GM23338 (cell line): ENCODE measurements at places on chromosomes 7 and 10.
A peak's percentile ranks its signal among the peaks of the same experiment; 100 is the strongest.

DNA sequence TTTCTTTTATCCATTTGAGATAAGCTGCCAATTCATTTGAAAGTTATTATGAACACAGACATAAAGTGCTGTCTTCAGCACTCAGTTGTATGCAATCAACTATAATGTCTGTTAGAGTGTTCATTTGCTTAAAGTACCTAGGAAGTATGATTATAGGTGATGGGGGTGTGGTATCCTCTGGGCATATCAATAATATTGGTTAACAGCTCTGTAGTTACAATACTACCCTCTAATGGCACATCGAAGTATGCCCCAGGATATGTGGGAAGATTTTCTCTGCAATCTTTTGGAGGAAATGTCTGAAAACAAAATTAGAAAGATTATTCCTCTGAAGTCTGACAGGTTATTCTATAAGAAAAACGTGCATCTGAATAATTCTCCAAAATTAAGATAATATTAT is 429.7 kb downstream of the ARL4A start:
- peak; percentile 44 for DNase-seq

GRCh38 chr10:1230138-1230537 is 174.0 kb downstream of the WDR37 start:
- DNase-seq, result no peak

- DNase-seq, result no peak
These were observed 610.2 kb downstream of the AUTS2 start for GRCh38 chr7:70208236-70209063.

- DNase-seq, result no peak
These were observed 28.3 kb upstream of the PIP4K2A start for GRCh38 chr10:22742678-22743077.

- no peak for DNase-seq
These were observed 23.7 kb downstream of the NUP42 start for GRCh38 chr7:23205577-23205908.

DNA sequence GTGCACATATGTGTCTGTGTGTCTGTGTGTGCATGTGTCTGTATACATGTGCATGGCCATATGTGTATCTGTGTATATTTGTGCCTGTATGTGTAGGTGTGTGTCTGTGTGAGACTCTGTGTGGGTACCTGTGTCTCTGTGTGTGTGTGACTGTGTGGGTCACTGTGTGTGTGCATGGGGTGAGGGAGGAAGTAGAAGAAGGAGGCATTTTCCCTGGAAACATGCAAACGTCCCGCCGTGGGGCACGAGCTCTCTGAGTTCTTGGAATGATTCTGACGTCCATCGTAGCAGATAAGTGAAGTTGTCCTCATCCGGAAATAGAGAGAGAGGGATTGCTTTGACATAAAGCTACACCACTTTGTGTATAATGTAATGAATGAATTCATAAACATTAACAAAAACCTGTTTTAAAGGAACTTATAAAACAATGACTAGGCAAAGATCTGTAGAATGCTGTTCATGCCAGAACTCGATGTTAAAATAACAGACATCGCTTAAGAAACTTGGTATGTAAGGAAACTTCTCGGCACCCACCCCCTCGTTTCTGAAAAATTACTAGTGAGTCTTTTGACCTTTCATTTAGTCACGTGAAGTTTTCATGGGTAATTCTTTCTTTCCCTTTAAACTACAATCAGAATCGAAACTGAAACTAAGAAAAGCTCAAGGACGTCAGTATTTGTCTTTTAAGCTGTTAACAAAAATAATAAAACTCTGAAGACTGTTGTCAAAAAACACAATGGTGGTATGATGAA is 43.6 kb upstream of the KLF6 start:
- DNase-seq, result no peak

- DNase-seq, result no peak
These were observed 51.4 kb downstream of the DNMBP start for GRCh38 chr10:99958302-99958701.

DNA sequence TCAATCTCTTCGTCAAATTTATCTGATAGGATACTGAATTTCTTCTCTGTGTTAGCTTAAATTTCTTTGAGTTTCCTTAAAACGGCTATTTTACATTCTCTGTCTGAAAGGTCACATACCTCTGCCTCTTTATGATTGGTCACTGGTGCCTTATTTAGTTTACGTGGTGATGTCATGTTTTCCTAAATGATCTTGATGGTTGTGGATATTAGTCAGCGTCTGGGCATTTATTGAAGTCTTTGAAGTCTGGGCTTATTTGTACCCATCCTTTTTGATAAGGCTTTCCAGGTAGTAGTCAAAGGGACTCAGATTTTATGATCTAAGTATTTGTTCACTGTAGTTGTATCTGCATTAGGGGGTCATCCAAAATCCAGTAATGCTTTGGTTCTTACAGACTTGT is 1407.5 kb upstream of the LRRTM3 start:
- no peak for DNase-seq

GRCh38 chr10:124384591-124385190 is 34.0 kb downstream of the OAT start:
- no peak for DNase-seq

DNA sequence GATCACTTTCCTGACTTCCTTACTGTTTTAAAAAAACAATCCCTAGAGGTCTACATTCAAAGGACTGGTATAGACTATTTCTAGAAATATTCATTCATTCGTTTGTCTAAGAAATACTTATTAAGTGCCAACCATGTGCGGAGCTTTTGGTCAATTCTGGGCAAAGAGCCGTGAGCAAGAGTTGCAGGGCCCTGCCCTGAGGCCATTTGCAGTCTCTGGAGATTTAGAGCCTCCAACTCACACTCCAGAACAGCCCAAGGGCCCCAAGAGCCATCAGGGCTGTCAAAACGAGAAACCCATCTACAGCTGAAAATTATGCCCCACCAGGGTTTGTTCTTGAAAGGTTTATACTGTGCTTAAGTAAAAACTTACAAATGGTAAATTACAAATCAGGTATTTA is 16.2 kb downstream of the WDR91 start:
- DNase-seq, result no peak

DNA sequence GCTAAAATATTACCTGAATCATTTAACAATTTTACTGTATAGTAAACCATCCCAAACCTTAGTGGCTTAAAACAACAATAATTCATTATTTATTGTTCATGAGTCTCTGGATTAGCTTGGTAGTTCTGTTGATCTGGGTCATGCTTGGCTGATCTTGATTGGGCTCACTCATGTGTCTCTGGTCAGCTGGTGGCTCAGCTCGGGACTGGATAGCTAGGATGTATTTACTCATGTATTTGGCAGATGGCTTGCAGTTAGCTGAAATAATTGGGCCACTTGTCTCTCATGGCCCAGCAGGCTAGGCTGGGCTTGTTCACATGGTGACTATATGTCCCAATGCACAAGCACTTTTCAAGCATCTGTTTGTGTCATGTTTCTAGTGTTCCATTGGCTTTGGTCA is 262.8 kb downstream of the BBS9 start:
- DNase-seq, result no peak

- DNase-seq, result peak; percentile 50
These were observed 5.2 kb downstream of the MARVELD1 start for GRCh38 chr10:97718659-97719142.

- no peak for DNase-seq
These were observed 78.6 kb upstream of the DYNC1I1 start for GRCh38 chr7:95693551-95694333.

GRCh38 chr7:127578036-127578684 is 7.2 kb downstream of the GCC1 start:
- peak; percentile 56 for DNase-seq

- DNase-seq, result no peak
These were observed 32.3 kb upstream of the PLEKHS1 start for GRCh38 chr10:113718969-113719822.

- no peak for DNase-seq
These were observed 44.6 kb downstream of the HGF start for GRCh38 chr7:81725003-81725811.

- no peak for DNase-seq
These were observed 913.9 kb upstream of the AUTS2 start for GRCh38 chr7:68684246-68684839.

DNA sequence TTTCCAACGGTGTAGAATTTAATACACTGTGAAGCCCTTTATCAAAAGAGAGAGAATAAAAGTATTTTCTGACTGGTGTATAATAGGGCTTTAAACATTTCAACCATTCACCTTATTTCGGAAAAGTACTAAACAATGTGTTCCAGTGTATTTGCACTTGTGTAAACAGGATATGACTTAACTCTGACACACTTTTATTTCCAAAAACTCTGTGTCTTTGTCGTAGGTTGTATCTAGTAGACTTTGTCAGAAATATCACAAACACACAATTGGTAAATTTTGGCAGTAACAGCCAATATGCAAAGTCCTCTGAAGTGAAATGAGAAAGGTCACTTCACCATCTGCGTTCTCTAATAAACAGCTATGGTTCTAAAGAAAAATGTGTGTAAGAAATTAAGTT is 10.3 kb upstream of the TSPAN13 start:
- DNase-seq, result no peak

- peak; percentile 64 for DNase-seq
These were observed 273.7 kb downstream of the SEMA3D start for GRCh38 chr7:84912993-84913635.

- no peak for DNase-seq
These were observed 12.7 kb downstream of the IKZF1 start for GRCh38 chr7:50317221-50317678.

DNA sequence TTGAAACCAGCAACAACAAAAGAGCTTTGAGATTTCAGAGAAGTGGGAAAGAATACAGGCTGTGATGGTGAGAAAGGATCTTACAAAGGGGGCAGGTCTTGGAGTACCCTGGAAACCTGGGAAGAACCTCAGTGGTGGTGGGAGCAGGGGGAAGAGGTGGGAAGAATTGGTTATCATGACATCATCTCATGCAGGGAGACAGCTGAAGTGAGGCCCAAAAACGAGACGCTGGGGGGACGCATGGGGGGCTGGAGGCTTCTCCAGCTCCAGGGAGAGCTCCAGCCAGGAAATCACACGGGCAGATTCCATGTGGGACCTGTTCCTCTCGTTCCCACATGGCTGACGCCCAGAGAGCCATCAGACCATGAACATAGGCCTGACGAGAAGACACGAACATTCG is 177.3 kb upstream of the RNF32 start:
- no peak for DNase-seq

DNA sequence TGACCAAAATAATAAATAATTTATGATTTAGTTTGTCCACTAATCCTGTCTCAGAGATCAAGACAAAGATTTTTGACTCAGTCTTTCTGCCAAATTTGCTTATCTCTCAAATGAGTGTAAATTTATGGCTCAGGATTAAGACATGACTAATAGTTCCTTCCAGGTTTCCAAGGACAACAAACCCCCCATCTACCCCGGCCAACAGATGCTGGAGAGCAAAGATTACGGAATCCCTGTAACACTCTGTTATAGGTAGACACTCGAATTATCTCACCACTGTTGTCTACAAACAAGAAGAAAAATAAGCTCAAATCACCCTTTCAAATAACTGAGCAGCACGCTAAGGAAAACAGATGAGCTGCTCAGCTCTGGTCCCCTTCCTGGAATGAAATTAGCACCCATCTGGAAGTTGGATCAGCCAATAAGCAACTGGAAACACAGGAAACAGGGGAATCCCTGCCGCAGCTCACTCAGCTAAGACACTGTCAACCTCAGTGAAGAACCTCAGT is 56.8 kb upstream of the SVIL start:
- no peak for DNase-seq

- no peak for DNase-seq
These were observed 370.5 kb upstream of the NPVF start for GRCh38 chr7:25598765-25599164.

GRCh38 chr10:122655524-122656307 is 43.9 kb downstream of the C10orf120 start:
- no peak for DNase-seq

DNA sequence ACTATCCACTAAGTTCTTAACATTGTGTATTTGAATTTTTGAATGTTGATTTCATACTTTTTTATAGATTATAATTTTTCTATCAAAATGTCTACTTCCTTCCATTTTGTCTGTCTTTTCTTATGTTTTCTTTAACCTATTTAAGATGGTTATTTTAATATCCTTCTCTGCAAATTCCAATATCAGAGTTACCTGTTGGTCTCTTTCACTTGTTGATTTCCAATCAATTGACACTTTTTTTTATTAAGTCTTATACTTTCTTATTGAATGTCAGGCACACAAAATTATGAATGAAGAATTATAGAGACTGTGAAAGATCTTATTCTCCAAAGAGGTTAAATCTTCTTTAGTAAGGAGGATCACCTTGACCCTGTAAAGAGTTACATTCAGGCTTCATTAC is 448.3 kb upstream of the NRG3 start:
- no peak for DNase-seq

GRCh38 chr10:62492012-62492869 is 118.1 kb downstream of the ZNF365 start:
- DNase-seq, result peak; percentile 66

GRCh38 chr10:78540355-78541076 is 506.9 kb downstream of the RPS24 start:
- DNase-seq, result no peak

DNA sequence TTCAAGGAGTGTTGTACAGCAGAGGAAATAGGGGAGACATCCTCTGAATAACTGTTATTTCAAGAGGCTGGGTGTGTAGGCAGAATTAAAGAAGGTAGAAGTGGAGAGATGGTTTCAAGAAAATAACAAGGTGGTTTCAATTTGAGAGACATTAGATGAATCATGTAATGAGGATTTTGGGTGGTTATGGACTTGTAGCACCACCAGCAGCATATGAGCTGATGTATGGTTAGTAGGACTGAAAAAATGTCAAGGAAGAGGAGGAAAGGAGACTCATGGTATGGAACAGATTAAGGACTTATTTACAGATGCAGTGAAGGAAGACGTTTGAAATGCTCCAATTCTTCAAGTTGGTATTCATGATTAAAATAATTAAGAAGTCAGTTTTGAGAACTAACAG is 166.2 kb downstream of the EXOC4 start:
- no peak for DNase-seq

DNA sequence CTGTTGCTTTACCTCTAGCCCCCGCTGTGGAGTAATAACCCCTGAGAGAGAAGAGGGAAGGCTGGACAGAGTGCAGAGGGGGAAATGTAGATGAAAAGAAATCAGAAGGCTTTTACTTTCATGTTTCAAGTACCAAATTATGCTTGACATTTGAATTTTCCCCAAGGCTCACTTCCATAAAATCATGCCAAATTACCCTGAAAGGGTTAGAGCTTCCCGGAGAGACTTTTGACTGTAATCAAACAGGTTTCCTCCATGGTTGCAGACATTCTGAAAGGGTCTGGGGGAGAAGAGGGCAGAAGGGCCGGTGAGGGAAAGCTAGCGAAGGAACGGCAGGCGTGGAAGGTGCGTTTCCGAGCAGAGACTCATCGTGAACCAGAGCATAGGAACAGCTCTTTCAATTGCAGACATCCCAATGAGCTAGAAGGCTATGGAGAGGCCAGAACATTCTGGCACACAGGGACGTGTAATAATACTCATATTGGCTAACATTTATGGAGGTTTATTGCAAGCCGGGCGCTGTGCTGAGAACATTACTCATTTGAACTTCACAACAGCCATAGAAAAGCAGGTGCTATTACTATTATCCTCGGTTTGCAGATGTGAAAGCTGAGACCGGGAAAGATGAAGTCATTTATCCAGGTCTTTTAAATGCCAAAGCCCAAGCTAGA is 620.8 kb upstream of the AUTS2 start:
- no peak for DNase-seq
